ENCODE measurements at places on chromosomes 7 and 10.

GRCh38 chr7:116293139-116293538 is 82.8 kb downstream of the TES start:
- peak; percentile 11 for DNase-seq

DNA sequence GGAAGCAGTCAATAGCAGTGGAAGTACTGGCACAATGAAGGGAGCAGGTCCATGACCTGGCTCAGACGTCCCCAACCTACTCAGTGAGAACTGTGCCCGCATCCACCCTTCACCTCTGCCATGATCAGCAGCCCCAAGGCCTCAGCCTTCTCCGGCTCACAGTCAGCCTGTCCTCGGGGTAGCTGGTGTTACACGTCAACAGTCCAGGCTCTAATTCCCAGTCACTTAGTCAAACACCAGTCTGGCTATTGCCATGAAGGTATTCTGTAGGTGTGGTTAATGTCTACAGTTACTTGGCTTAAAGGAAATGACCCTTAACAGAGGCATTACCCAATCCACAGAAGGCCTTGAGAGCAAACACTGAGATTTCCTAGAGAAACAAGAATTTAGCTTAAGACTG is 49.1 kb downstream of the GRB10 start:
- DNase-seq, result no peak

GRCh38 chr10:32516567-32517495 is 70.9 kb downstream of the CCDC7 start:
- no peak for DNase-seq

DNA sequence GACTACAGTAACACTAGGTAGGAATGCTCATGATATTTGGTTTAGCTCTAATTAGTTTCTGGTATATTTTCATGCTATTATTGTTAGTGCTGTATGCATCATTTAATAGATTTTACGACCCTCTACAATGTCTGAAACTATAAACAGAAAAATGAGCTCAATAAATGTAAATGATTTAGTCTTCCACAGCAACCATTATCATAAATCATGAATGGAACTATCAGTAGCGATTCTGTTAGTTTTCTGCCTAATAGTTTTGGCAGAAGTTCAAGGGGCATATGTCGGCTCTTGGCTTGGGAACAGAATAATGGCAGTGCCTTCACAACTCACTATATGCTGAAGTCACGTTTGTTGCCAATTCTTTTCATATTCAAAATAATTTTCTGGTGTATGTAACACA is 494.8 kb downstream of the PARD3 start:
- no peak for DNase-seq

DNA sequence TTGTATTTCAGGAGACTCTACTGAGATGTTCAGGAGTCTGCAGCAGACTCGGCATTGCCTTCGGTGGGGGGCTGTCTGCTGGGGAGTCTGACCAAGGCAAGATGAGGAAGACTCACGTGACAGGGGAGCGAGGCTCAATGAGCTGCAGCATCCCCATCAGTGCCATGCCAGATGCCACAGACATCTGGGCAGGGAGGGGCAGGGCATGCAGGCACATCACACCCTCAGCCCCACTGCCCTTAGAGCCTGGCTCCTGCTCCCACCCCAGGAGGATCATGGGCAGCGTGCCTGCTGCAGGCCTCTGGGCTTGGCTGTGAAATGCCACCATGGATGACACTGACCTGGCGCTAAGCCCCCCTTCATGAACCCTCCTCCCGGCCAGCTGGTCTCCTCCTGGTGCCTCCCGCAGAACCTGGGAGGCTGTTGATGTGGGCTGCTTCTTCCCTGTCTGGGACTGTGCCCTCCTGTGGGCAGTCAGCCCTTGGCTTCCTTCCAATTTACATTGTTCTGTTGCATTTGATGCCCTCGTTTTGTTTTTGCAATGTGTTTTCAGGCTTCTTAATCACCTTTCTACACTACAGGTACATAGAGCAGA is 235.0 kb downstream of the PAXIP1 start:
- no peak for DNase-seq

GRCh38 chr10:5234106-5234860 is 37.6 kb downstream of the AKR1C4 start:
- peak; percentile 100 for DNase-seq

DNA sequence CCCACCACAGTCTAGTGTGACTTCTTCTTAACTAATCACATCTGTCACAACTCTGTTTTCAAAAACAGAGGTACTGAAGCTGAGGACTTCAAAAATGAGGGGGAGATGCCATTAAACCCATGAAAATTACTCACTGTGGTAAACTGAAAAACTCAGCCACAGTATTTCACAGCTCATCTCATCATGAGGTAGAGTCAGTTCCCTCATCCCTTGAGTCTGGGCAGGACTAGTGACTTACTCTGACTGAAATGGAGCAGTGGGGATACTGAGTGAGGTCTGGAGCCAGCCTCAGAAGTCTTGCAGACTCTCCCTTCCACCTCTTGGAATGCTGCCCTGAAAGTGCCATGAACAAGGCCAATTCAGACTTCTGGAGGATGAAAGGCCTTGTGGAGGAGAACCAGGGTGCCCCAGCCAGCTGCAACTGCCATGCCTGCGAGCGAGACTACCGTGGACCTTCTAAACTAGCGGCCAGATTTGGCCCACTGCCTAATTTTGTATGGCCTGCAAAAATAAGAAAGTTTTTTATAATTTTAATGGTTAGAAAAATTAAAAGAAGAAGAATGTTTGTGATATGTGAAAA is 24.7 kb upstream of the ANKRD1 start:
- DNase-seq, result no peak

DNA sequence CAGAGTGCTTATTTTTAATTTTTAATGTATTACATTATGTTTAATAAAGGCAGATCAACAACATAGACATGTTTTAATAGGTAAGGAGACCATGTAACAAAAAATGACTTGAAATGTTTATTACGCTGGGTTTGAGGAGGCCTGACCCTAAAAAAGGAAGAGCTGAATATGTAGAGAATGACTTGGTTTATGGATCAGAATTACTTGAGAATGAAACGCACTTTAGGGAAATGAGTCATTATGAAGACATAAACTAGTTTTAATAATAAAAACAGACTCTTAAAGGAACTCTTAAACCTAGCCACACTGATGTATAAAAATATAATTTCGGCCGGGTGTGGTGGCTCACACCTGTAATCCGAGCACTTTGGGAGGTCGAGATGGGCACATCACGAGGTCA is 56.5 kb downstream of the CTTNBP2 start:
- no peak for DNase-seq

GRCh38 chr10:103836273-103836672 is 19.1 kb downstream of the SH3PXD2A start:
- DNase-seq, result no peak

- no peak for DNase-seq
Observed at GRCh38 chr7:19268737-19269136, 123.5 kb upstream of the FERD3L start.

DNA sequence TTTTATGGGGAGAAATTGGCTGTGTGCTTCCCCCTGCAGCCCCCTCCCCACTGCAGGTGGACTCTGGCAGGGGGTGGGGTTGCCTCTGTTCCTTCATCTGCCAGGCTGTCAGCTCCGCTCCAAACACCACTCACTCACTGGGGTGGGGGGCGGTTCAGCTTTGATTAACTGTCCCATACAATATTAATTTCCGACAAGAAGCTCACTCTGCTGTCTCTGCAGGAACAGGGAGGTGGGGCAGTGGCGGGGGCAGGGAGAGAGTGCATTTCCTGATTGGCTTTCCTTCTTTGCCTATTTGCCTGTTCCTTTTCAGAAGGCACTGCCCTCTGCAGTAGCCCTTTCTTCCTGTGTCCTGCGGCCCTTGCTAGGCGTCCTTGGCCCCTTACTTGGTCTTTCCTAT is 500.8 kb downstream of the PLXNA4 start:
- no peak for DNase-seq

DNA sequence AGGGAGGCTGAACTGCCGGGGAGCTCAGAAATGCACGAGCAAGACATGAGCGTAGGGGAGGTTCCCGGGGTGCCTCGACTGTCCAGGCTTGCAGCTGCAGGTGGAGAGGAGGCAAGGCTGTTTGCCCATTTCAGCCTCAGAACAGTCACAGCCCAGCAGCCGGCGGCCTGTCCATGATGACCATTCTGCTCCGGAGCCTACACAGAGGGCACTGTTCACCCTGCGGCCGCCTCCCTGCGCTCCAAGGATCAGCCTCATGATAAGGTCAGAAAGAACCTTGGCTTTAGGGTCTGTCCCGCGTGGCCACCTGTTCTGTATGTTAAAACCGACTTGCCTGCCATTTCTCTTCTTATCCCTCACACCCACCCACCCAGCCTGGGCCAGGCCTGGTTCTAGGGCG is 21.9 kb upstream of the CFAP46 start:
- no peak for DNase-seq

GRCh38 chr10:76554033-76554408 is 1083.6 kb downstream of the KCNMA1 start:
- no peak for DNase-seq

- DNase-seq, result no peak
Observed at GRCh38 chr7:21364801-21365271, 63.0 kb upstream of the SP4 start.

DNA sequence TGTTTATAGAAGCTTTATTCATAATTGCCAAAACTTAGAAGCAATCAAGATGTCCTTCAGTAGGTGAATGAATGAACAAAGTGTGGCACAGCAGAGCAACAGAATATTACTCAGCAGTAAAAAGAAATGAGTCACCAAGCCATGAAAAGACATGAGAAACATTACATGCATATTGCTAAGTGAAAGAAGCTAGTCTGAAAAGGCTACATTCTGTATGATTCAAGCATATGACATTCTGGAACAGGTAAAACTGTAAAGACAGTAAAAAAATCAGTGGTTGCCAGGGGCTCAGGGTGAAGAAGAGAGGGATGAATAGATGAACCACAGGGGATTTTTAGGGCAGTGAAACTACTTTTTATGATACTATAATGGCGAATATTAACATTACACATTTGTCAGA is 80.9 kb upstream of the APBB1IP start:
- no peak for DNase-seq

GRCh38 chr10:112852306-112852705 is 97.7 kb upstream of the TCF7L2 start:
- peak; percentile 54 for DNase-seq

DNA sequence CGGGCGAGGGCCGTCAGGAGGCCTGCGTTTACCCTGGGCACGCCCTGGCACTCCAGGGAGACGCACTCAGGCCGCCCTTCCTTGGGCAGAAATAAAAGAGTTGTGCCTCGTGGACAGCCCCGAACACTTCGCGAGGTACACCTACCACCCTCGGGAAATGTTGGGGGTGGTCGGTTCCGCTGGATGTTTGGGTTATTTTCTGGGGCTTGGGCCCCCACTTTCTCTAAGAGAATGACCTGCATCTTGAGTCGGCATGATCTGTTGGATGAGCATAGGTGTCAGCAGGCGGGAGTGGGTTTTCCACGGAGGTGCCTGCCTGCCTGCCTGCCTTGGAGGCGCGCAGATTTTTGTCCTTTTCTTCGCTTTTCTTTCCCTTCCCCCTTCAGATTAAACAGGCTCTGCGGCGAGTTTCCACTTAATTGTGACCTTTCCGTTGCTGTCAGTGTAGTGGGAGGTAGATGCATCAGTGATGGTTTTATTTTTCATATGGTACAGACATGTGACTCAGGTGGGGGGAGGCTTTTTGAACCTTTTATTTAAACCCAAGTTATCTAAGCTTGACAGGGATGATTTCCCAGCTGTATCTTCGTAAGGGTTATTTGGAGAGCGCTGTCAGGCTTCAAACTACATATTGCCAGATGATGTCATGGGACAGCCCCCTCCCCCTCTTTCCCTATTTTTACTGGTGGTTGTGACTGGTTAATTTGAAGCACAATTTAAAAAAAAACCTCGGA is 661 bp downstream of the HECTD2 start:
- DNase-seq, result peak; percentile 40

DNA sequence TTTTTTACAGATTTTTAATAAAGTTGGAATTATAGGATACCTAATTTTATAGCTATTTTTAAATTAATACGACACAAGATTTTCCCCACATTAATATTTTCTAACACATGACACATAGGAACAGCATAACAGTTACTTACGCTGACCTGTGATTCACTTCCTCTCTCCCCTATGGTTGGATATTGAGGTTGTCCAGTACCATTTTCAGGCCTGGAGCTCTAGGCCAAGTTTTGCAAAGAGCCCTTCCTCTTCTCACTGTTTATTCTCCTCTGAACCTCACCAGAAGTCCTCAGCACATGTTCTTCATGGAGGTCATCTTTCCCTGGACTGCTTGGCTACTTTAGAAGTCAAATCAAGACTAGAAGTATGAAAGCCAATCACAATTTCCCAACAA is 28.2 kb downstream of the LYZL1 start:
- no peak for DNase-seq
